Right ventricle myocardium superior (tissue), 1 donor: ENCODE measurements at places on chromosomes 12 and 14. TPM values are rescaled to one million over a fixed set of nuclear protein-coding genes. Genes with fewer than 3 reads are reported as not detected.
A peak's percentile ranks its signal among the peaks of the same experiment; 100 is the strongest.

GRCh38 chr14:22996768-22997654, 12.9 kb downstream of the C14orf93 start:
- no peak for DNase-seq

GRCh38 chr12:88509347-88509746, 70.9 kb downstream of the KITLG start:
- no peak for DNase-seq

GRCh38 chr14:104787736-104788135, 7.8 kb downstream of the AKT1 start:
- peak; percentile 74 for DNase-seq

GRCh38 chr14:70702161-70702560, 60.4 kb downstream of the TTC9 start:
- DNase-seq, result no peak

DNA sequence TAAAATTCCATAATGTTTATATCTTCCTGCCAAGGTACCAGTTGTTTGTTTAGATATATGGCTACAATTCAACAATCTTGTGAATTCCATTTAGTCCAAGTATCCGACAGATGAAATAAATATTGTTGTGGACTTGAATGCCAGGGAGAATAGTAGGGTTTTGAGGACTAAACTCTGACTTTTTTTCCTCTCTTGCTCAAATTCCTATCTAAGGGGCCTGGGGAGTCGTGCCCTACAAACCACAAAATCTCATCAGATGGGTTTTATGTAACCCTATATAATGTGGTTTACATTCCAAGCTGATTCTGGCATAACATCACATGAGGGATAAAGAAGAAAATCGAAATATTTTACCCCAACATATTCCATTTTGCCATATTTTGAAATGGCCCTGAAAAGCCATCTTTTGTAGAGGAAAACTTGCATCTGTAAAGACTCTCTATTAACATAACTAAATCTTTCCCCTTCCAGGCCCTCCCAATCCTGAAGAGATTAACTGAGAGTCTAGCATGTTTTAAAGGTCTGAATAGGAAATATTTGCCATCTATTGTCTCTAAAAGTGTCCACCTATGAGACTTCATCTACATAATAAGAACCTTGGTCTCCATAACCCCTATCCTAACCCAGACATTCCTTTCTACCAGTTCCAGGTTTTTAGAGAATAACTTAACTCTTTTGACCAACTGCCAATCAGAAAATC, 184.7 kb upstream of the KITLG start:
- no peak for DNase-seq

DNA sequence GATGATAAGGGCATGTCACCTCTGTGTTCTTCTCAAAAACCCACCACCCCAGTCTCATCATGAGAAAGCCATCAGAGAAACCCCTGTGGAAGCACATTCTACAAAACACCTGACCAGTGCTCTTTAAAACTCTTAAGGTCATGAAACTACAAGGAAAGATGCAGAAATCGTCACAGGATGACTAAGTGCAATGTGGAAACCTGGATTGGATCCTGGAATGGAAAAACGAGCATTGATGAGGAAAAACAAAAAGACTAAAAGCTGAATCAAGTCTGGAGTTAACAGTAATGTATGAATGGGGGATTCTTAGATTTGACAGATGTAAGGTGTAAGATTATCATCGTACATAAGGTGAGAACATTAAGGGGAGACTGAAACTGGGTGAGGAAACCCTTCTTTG, 211.0 kb downstream of the TBX5 start:
- no peak for DNase-seq

- DNase-seq, result no peak
Observed at GRCh38 chr12:130227641-130228040, 65.4 kb downstream of the FZD10 start.

DNA sequence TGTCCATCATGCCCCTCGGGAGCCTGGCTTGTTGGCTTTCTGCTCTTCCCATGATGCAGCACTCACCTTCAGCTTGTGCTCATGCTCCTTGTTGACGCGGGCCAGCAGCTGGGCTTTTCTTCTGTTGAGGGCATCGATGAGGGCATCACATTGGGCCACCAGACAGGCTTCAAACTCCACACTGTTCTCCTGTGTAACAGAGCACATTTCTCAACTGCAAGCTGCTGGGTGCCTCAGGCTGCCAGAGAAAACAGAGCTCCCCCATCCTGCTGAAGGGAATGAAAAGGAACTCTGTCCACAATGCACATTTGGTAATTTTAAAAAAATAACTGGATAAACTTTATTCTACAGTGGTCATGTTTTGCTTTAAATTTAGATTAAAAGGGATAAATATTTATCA, 72.1 kb downstream of the TRIM9 start:
- DNase-seq, result no peak

GRCh38 chr12:73547421-73547820, 990.2 kb upstream of the ATXN7L3B start:
- no peak for DNase-seq

- no peak for DNase-seq
Observed at GRCh38 chr14:76314521-76315034, 61.4 kb upstream of the ESRRB start.

LRP10 gene
- 50.8 TPM for total RNA-seq

DHH gene
- total RNA-seq, result 0.32 TPM

EIF2S3B gene
- total RNA-seq, result 0.35 TPM

KRT79 gene
- not detected for total RNA-seq

TAS2R46 gene
- not detected for total RNA-seq
